ENCODE measurements at places on chromosomes 1 and 21.

DNA sequence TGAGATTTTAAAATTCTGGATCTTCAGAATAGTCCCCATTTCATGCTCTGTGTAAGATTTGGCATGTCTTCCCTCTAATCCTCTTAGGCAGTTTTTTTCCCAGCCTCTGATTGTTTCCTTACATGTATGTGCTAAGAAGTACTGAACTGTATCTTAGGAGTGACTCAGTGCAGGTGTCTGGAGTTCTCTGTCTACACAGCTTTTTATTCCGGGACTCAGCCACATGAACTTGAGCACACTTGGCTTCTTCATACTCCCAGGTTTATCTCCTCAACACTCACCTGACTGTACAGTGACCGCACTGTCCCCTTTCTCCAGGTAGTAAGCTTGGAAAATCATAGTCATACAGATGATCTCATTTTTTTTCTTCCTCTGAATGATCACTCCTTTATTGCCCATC lies 50.7 kb downstream of the SYT14 start:
- DNase-seq: no peak

- no peak for DNase-seq
Measured at GRCh38 chr1:71270394-71270915, 189.6 kb upstream of the ZRANB2 start.

GRCh38 chr1:156527584-156527983 lies 27.0 kb upstream of the MEF2D start:
- DNase-seq: no peak

- no peak for DNase-seq
Measured at GRCh38 chr1:21823980-21824702, 12.1 kb downstream of the LDLRAD2 start.

GRCh38 chr1:26127235-26128163 lies 15.9 kb downstream of the PDIK1L start:
- DNase-seq: peak; percentile 40

GRCh38 chr1:1050577-1051052 lies 23.5 kb downstream of the RNF223 start:
- DNase-seq: no peak

GRCh38 chr1:214463596-214463995 lies 87.8 kb downstream of the PTPN14 start:
- DNase-seq: no peak

- DNase-seq: no peak
Measured at GRCh38 chr1:39829791-39830533, 41.3 kb upstream of the BMP8B start.

- DNase-seq: no peak
Measured at GRCh38 chr1:97157991-97158390, 436.4 kb downstream of the PTBP2 start.

GRCh38 chr1:206832352-206832880 lies 33.0 kb upstream of the IL20 start:
- no peak for DNase-seq

GRCh38 chr1:39418236-39418635 lies 73.2 kb upstream of the BMP8A start:
- no peak for DNase-seq

- DNase-seq: no peak
Measured at GRCh38 chr1:17201201-17202021, 3.5 kb upstream of the PADI1 start.

DNA sequence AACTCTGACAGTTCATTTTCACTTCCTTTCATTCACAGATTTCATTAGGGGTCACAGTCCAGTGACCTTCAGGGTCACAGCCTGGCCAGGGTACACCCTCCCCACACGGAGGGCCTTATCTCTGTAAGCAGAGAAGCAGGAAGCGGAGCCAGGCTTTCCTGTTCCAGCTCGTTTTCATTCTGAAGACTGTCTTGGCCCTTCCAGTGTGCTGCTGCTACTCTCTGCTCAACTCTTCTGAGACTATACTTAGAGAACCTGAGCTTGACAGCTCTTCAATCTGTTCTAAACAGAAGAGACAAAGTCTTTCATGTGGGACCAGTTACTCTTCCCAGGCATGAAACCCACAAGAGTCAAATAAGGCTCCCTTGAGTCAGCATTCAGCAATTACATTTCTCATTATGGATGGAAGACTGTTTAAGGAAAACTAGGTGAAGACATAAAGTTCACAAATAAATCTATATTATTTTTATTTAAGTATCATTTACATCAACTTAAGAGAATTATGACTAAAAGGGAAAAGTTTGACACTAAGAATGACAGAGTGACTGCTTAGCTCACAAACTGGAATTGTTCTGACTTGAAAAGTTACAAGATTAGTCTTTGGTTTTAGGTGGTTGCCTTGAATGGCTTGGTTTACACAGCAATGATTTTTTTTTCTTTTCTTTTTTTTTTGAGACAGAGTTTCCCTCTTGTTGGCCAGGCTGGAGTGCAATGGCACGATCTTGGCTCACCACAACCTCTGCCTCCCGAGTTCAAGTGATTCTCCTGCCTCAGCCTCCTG lies 4.8 kb upstream of the TDRD10 start:
- no peak for DNase-seq

GRCh38 chr1:2921970-2922686 lies 99.1 kb upstream of the ACTRT2 start:
- no peak for DNase-seq

DNA sequence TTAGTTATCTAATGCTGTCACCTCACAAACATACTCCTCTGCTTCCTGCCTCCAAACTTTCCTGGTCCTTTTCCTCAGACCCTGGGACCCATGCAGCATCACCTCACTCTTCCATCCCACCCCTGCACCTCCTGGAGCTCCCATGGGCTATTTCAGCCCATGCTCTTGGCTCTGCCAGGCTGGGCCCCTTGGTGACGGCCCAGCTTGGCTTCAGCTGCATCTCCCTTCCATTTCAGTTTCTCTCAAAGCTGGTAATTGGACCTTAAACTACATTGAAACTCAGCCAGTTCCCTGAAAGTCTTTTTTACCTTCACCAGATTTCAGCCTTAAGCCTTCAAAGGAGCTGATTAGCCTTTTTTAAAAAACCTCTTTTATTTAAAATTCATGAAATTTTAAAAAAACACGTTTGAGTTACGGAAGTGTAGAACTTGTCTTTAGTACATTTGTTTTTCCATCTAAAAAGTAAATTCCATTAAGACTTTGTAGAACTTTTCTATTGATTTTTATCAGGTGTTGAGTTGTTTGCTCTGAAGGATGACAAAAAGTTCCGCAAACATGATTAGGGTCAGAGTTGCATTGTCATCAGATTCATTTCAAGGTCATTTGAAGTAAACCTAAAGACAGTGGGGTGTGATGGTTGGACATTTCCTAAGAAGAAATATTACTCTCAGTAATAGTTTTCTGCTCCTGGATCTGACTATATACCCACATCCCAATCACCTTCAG lies 33.5 kb downstream of the AGT start:
- no peak for DNase-seq

GRCh38 chr1:108034396-108034795 lies 69.4 kb upstream of the VAV3 start:
- no peak for DNase-seq

DNA sequence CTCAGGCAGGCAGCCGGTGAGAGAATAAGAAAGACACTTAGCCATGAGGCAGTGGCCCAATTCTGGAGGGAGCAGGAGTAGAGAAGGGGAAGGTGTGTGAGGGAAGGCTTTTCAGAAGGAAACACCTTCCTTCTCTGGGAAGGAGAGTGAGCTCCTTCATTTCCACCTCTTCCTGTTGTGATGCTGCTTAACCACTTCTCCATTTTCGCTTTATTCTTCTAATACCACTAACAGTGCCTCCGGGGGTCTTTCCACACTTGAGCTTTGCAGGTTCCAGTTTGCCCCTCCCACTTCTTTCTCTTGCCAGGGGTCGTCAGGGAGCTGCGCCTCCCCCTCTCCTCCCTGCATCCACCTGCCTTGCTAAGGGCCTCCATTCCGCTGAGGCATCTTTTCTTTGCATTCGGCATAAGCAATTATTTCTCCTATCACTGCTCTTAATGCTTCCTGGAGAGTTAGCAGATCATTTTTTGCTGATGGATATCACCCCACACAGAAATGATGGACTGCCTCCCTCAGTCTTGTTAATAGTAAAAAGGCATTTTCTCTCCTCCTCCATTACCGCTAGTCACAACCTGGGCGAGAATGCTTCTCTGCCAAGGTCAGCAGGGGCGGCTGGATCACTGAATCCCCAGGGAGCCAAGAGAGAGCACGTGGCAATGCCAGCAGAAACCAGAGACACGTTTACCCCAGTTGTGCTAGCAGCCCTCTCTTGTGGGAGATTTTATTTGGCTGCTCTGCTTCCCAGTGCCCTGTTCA lies 74.8 kb downstream of the ELAVL4 start:
- no peak for DNase-seq

DNA sequence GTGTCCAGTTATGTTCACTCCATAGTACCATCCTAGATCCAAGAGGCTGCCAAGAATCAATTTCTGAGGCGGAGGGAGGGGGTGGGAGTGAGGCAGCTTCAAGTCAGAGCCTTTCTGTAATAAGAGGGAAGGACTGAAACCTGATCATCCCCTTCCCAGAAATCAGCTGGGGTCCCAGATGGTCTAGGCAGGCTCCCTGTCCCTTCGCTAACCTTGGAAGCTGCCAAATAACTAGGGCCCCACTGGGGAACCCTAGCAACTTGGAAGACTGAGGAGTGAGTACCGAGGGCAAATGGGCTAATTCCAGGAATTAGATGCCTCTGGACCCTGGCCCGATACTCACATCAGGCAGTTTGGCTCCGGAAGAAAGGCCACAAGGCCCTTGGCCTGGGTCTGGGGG lies 113.3 kb downstream of the NAV1 start:
- no peak for DNase-seq

- DNase-seq: no peak
Measured at GRCh38 chr1:226640321-226641136, 92.0 kb downstream of the STUM start.

DNA sequence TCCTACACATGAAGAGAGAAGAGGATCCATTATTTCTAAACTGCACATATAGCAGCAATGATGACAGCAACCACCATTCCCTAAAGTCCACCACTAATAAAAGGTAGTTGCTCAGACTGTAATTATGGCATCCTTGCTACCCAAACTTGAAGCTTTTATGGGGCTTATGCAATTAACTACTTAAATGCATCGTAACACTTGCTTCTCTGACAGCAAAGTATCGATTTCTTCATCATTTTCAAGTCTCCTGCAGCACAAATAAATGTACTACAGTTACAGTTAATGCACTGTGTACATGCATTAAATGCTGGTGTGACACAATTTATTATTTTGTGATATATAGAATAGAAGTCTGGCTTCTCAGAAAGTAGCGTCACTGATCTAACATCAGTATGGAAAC lies 241.7 kb downstream of the USH2A start:
- DNase-seq: no peak

DNA sequence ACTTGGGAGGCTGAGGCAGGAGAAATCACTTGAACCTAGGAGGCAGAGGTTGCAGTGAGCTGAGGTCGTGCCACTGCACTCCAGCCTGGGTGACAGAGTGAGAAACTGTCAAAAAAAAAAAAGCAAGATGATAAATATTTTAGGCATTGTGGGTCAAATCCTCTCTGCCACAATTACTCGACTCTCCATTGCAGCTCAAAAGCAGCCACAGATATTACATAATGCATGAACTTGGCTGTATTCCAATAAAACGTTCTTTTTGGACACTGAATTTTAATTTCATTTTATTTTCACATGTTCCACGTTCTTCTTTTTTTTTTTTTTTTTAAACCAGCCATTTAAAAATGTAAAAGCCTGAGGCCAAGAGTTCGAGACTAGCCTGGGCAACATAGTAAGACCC lies 69.4 kb downstream of the TCP10L start:
- no peak for DNase-seq

GRCh38 chr1:2316451-2316961 lies 74.8 kb downstream of the MORN1 start:
- DNase-seq: no peak

DNA sequence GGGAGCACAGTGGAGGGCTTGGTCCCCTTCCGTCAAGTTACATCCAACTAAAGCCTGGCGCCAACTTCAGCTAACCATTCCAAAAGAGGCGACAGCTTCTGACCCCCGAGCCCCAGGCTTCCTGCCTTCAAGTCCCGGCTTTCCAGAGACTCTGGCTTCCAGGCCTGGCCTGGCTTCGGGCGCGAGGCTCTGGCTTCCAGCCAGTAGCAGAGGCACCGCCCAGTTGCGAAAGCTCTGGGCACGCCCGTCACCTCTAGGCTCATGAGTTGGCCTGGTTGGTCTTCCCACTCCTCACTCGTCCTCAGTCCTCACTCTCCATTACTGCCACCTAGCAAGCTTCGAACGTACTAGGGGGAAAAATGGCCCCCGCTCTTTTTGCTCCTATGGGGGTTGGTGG lies 30.0 kb upstream of the C1orf185 start:
- DNase-seq: no peak

DNA sequence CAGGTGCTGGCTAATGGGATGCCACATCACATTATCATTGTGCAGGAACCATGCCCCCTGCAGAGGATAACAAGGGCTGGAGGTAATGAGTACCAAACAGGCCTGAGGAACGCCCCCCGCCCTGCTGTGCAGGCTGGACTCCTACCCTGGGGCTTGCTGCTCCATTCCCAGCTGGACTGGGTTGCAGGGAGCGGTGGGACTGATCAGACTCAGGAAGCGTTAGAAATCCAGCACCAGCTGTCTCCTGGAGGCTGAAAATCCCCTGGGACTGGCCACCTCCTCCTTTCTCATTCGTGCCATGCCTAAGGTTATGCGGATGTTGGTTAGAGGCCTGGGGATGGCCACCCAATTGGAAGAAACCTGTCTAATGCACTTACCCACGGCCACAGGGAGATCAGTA lies 36.9 kb upstream of the POU3F1 start:
- no peak for DNase-seq

GRCh38 chr1:11648039-11648438 lies 6.2 kb downstream of the FBXO2 start:
- DNase-seq: no peak

- DNase-seq: no peak
Measured at GRCh38 chr1:64567426-64568170, 97.7 kb downstream of the CACHD1 start.

DNA sequence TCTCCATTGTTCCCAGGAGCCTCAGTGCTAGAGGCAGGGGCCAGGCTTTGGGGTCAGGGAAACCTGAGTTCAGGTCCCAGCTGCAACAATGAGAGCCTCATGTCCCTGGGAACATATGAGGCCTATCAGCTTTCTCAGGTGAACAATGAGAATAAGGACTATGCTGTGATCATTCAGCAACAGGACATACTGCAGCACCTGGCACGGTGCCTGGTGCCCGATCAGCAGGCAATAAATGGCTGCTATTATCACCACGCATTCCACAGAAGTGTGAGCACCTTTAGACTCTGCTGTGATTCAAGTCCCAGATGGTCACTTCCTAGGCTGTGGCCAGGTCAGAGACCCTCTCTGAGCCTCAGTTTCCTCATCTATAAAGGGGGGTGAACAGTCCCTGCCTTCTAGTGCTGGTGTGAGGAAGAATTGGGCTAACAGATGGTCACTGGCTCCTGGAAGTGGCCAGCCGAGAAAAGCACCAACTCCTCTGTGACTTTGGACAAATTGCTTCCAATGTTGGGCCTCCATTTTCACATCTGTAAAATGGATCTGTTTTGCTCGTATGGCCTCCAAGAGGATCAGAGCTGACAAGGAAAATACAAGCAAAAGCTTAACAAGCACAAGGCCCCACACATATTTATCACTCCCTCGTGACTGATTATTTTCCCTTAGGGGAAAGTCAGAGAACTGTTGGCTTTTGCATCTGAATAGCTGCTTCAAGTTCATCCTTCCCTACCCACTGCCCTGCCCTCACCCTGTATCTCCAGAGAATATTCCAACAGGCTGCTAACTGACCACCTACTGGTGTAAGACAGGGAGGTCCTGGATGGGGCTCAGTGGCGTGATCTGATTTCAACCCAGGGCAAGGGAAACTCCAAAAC lies 1.1 kb downstream of the SLC5A9 start:
- DNase-seq: no peak
